ENCODE measurements at places on chromosomes 5 and 9. TPM values are rescaled to one million over a fixed set of nuclear protein-coding genes. Genes with fewer than 3 reads are reported as not detected.

DNA sequence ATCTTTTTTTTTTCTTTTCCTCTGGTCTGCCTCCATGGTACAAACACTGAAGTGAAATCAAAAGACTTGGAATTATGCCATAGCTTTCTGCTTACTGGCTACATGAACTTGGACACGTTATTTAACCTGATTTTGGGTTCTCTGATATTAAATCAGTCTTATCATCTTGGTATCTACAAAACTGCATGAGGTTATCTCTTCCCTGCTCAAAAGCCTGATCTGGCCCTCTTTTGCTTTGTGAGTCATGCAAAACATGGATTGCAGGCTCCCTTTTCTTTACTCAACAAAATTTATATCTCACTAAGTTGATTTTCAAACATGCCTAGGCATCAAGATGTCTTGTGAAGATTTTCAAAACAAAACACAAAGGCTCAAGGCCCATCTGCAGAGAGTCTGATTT lies 45.9 kb upstream of the FST start:
- no peaks in the 10 kb centered on the region for H3K36me3 ChIP-seq
- H3K27me3 ChIP-seq = no peaks in the 10 kb centered on the region
- DNase-seq = no peak
- H3K4me3 ChIP-seq = no peak overlapping the region

The JAKMIP2 gene
- 0.79 TPM for total RNA-seq

The LRRC19 gene
- total RNA-seq = 102 TPM

- no peaks in the 10 kb centered on the region for H3K4me1 ChIP-seq
- DNase-seq = no peak
- H3K27me3 ChIP-seq = no peaks in the 10 kb centered on the region
- H3K36me3 ChIP-seq = no peaks in the 10 kb centered on the region
- H3K4me3 ChIP-seq = no peak overlapping the region
- no peak overlapping the region for H3K27ac ChIP-seq
Measured at GRCh38 chr9:82781921-82782392, 281.0 kb downstream of the RASEF start.
